ENCODE measurements at places on chromosomes 3 and 15.

DNA sequence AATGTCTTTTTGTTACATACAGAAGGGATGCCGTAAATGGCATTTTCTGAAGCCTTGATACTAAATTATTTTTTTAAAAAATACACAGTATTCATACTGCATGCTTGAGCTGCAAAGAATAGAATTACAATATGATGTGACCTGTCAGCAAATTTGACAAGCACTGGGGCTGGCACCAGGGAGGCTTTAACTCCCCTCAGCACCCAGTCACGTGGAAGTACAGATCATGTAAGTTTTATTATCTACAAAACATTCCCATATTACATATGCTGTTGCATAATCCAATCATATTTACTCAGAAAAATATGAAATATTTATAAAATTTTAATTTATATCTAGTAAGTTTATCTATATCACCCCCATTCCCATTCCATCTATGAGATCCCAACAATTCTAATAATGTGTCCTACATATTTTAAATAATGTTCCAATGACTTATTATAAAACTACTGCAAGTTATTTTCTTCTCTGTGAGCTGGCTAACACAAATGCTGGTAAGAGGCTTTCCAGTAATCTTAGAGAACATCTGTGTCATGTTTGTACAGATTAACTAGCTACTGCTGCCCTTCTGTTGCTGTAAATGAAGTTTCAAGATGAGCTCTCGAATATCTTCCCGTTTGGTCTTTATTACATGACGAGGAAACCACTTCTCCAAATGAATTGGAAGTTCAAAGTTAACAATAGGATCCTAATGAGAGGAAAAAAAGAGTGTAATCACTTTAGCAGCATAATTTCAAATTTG, 5.2 kb upstream of the IMPG2 start:
- no peak for DNase-seq

- DNase-seq = no peak
Measured at GRCh38 chr3:1007866-1008265, 85.0 kb upstream of the CNTN6 start.

DNA sequence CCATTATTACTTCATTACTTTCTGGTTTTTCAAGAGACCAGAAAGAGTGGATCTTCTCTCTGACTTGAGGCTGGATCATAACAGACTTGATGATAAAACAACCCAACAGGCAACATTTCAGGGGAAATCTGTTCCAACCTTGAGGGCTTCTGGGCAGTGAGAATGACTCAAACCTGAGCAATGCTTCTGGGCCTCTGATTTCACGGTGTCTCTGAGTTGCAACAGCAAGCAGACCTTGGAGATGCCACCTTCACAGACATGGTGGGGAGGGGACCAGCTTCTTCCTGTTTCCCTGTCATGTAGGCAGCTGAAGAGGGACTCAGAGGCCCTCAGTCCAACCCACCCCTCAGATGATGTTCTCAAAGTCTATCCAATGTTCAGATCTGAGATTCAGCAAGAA, 104.0 kb downstream of the ABHD5 start:
- DNase-seq = no peak

- DNase-seq = no peak
Measured at GRCh38 chr3:30155755-30156154, 450.6 kb upstream of the TGFBR2 start.

DNA sequence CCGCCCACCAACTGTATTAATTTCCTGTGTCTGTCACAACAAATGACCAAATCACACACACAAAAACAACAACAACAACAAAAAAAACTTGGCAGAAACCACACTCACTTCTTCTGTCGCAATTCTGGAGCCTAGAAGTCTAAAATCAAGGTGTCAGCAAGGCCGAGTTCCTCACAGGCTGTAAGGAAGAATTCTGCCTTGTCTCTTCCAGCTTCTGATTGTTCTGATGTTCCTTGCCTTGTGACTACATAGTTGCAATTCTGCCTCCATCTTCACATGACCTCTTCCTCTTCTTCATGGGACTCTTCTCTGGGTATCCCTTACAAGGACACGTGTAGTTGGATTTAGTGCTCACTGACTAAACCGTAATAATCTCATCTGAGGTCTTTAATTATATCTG, 61.4 kb downstream of the IL12A start:
- DNase-seq = no peak

GRCh38 chr3:112138219-112138969, 5.3 kb upstream of the GCSAM start:
- DNase-seq = no peak

DNA sequence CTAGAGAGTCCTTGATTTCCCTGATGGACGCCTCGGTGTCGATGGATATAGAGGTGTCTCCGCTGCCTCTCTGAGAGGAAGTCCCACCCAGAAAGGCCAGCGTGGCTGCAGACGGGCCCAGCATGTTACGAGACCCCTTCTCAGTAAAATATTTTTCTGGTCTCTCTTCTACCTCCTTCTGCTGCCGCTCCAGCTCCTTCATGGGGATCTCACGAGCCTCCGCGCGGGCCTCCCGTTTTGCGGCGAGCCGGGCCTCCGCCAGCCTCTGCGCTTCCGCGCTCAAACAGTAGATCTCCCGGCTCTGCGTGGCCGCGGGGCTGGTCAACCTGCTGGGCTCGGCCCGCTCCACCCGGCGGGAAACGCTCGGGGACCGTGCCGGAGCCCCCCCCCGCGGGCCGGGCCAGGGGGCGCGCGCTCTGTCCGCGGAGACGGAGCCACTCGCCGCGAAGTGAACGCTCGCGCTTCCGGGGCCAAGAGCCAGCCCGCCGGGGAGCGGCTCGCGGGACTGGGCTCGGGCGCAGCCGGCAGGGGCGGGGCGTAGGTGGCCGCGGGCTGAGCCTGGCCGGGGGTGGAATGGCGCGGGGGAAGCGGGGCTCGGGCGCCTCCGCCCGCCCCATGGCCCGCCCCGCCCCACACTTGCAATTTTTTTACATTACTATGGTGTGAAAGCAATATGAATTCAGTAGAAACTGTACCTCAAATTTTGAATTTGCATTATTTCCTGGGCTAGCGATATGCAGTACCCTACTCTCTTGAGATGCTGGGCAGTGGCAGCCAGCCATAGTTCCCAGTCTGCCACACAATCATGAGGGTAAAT, 10.2 kb upstream of the KCNMB3 start:
- DNase-seq = peak; percentile 49

- DNase-seq = no peak
Measured at GRCh38 chr15:61749169-61749568, 311.1 kb downstream of the VPS13C start.

GRCh38 chr15:101617390-101617965, 34.7 kb downstream of the TM2D3 start:
- no peak for DNase-seq

GRCh38 chr3:194128202-194128918, 7.6 kb upstream of the HES1 start:
- DNase-seq = no peak

DNA sequence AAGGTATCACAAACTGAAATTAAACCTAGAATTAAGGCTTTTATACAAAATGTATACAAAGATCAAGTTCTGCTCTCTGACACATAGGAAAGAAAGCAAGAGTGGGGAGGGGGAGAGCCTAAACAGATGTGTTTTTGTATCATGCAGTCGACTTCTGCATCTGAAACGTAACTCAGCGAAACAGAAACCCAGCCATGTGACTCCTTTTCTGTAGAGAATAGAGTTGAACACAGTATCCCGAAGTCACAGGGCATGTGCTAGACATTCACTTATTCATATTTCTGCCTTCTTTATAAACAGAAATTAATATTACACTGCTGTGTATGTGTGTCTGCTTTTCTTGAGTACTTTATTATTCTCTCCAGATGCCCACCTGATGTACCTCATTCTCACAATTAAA, 121.0 kb downstream of the PDZRN3 start:
- DNase-seq = no peak

GRCh38 chr15:55282284-55282833, 7.3 kb downstream of the RAB27A start:
- no peak for DNase-seq

DNA sequence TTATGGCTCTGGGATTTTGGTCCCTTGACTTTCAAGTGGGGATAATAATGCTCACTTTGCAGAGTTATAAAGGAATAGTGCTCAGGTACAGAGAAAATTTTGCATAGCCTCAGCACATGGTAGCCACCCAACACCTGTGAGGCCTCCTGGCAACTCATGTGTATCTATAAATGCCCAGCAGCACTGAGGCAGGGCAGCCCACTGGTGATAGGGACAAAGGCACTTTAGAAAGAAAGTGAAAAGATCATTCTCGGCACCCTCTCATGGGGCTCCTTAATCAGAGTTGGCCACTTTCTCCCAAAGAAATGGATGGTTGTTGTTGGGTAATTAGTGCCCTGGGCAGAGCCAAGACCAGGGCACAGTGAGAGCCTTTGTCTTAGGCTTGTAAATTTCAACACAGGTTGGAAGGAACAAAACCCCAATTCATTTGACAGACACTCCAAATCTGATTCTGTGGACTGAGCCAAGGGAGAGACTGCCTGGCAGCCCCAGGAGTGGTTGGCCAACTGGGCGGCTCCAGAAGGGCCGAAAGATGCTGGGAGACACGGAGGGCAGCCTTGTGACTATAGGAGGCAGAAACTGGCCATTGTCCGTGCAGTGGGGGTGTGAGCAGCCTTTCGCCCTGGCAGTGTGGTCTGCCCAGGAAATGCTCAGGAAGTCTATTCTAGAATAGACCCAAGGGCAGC, 213.2 kb upstream of the RGMA start:
- DNase-seq = no peak

GRCh38 chr3:133745981-133746711, at the start of gene TF:
Gene TF (plus strand): TSS chr3:133746393. CDS start chr3:133746441, 48 bp downstream.
- no peak for DNase-seq

DNA sequence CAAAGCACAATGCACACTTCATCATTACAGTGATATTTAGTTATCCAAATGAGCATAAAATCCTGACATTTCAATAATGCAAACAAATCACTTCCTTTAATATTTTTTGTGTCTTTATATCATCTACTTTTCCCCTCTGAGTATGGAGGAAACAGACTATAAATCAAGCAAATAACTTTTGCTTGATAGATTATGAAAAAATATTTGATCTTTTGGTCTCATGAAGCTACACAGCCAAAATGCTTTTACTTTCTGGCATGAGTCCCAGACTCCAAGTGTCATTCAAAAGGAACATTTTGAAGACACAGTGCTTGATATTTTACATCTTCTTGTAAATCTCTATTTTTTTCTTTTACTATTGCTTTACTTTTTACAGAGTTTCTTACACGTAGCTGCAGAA, 215.3 kb upstream of the ROBO1 start:
- no peak for DNase-seq

DNA sequence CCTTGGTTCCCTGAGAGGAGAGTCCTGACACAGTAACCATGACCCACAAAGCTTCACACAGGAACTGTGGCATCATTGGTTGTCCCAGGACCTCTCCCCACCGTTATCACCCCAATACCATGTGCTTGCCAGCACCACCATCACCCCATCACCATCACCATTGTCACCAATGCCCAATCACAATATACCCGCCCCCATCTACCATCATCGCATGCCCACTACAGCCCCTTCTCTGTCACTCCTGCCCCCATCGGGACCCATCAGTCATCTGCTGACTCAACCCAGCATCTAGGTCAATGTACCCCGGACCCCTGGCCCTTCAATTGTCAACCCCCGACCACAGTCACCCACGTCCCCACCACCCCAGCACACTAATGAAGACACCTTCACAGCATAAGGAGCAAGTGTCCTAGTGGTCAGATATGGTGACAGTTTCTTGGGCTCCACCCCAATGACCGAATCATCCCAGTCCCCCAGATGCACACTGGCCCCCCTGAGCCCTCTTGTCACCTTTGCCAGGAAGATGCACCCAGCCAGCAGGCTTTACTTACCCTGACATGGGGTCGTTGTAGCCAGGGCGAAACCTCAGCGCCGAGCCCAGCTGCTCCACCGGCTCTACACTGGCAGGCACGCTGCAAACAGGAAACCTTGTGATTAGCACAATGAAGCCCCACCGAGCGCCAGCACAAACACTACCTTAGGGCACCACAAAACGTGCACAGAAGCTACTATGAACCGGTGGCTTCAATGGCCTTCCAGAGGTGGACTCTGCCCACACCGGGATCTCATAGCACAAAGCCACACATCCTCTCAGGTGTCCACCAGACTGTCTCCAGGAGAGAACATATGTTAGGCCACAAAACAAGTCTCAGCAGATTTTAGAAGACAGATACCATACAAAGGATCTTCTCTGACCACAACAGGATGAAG, 25.1 kb downstream of the SHISA5 start:
- DNase-seq = no peak

- no peak for DNase-seq
Measured at GRCh38 chr15:26941489-26941888, 29.5 kb upstream of the GABRG3 start.

DNA sequence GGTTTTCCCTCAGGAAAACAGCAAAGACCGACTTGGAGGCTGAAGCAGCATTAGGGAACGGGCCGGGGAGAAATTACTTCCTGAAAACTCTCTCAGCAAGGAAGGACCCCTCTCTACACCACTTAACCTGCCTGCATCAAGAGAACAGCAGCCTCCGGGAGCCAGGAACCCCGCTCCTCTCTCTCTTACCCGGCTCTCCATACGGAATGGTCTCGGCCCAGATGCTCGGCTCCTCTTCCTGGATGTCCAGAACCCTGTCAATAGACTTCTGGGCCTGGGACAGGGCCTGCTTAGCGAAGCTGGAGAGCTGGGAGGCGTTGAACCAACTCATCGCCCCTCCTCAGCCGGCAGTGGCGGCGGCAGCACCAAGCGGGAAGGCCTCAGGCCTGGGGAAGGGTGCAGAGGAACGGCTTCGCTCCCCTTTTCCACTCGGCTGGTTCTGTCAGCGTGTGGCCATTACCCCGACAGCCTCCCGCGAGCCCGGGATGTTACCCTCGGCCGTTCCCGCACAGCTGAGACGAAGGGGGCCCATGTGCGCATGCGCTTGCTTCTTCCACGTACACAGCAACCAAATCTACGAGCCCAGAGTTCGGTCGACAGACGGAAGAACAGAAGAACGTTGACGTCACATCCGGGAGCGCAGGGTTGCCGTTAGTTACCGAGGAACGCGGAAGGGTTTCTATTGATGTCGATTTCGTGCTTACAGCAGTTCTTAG, at the start of gene TMF1:
TMF1 (minus strand) TSS at position 578 of the 716 bp plus-strand sequence; CDS start at position 331, 247 bp downstream.
- DNase-seq = no peak

DNA sequence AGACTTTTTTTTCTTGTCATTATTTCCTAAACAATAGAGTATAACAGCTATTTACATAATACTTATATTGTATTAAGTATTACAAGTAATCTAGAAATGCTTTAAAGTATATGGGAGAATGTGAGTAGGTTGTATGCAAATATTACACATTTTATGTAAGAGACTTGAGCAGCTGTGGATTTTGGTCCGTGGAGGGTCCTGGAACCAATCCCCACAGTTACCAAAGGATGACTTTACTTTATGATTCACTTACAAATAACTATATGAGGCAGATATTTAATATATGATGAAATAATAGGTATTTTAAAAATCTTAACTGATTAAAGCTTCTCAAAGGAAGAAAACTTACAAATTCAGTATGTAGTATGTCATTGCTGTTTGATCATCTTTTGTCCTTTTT, 56.3 kb downstream of the PPP2R3A start:
- no peak for DNase-seq

All from NCI-H1092 treated with DMSO at 0.1 percent for 48 hours (cell line).